ENCODE measurements at places on chromosomes 11 and 22.

DNA sequence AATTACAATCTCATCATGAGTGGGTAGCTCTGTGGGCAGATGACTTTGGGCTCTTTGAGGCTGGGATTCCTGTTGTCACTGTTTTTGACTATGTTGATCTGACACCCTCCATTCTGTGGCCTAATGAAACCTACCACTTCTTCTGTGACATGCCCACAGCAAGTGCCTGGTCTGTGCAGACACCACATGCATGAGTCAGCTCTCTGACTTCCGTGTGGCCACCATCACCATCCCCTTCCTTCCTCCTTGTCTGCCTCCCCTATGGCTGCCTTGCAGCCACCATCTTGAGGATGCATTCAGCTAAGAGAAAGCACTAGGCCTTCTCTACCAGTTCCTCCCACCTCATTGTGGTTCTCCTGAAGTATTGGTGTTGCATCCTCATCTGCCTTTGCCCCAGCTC lies 15.3 kb upstream of the OR10V1 start:
- no peak for DNase-seq

GRCh38 chr11:34446386-34446785 lies 7.7 kb downstream of the CAT start:
- DNase-seq: no peak

DNA sequence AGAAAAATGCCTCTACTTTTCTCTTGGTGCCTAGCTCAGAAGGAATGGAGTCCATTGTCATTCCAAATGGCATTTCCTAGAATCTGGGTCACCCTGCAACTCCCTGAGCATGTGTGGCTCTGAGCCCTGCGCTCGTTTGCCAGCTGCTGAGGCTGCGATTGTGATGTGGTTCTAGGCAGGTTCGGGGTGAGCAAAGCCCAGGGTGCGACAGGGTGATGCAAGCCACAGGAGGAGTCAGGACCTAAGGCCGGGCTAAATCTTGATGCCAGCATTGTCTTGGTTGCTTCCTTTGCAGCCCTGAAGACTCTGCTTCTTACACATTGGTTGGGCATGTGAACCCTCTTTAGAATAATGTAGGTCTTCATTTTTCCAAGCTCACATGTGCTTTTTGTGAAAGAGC lies 131.0 kb downstream of the MORC2 start:
- no peak for DNase-seq

DNA sequence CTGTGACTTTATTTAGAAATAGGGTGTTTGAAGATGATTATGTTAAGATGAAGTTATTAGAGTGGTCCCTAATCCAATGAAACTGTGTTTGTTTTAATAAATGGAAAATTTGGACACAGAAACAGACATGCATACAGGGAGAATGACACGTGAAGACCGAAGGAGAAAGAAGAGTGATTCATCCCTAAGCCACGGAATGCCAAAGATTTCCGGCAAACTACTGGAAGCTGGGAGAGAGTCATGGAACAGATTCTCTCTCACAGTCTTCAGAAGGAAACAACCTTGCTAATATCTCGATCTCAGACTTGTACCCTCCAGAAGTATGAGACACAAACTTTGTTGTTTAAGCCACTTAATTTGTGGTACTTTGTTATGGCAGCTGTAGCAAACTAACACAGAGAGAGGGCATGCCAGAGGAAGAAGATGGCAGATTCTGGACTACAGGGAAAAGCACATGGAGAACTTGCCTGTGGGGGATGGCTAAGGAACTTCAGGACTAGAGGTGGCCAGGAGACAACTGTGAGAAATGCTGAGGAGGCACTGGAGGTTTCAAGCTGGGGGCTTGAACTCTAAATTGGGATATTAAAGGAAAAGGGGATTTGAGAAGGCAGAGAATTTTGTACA lies 733.5 kb upstream of the CCDC90B start:
- peak; percentile 21 for DNase-seq

DNA sequence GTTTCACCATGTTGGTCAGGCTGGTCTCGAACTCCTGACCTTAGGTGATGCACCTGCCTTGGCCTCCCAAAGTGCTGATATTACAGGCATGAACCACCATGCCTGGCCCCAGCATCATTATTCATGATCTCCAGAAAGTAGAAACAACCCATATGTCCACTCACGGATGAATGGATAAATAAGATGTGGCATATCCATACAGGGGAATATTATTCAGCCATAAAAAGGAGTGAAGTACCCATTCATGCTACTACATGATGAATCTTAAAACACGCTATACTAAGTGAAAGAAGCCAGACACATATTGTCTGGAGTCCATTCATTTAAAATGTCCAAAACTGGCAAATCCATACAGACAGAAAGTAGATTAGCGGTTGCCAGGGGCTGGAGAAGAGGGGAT lies 79.9 kb upstream of the TCF20 start:
- DNase-seq: no peak

DNA sequence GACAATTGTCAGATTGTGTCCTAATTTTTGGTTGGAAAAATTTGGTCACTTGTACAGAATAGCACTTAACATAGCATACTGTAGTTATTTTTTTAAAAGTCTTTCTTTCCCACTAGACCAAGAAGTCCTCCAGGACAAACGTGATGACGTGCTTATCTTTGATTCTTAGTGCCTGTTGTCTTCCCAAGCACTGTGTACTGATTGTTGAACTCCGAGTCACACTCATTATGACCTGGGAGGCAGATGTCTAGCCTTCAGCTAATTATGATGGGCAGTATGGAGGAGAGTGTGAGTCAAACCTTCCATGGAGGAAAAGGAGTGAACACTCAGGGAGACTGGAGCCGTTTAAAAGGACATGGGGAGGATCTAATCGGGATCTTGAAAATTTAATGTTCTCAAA lies 119.8 kb downstream of the SPON1 start:
- DNase-seq: no peak

DNA sequence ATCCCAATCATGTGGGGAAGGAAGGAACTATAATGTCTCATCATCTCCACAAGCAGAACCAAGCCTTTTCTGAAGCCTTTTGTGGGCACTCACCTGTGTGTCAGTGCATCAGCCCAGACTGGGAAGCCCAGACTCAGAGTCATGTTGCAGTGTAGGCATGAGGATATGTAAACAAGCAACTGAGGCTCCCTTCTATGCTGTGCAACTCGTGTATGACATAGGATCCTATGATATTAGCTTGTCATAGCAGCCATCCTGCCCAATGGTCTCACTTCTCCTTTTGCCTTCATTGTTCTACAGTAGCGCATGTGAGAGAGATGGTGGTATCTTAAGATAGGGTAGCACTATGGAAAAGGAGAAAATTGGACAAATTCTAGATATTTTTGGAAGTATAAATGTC lies 103.4 kb upstream of the OLFML1 start:
- no peak for DNase-seq

GRCh38 chr11:116791002-116791812 lies 472 bp downstream of the APOA5 start:
- no peak for DNase-seq

GRCh38 chr11:119416606-119417580 lies 6.1 kb downstream of the THY1 start:
- no peak for DNase-seq

Data from AG04449 (cell line).